ENCODE measurements at places on chromosomes 1 and 21.

DNA sequence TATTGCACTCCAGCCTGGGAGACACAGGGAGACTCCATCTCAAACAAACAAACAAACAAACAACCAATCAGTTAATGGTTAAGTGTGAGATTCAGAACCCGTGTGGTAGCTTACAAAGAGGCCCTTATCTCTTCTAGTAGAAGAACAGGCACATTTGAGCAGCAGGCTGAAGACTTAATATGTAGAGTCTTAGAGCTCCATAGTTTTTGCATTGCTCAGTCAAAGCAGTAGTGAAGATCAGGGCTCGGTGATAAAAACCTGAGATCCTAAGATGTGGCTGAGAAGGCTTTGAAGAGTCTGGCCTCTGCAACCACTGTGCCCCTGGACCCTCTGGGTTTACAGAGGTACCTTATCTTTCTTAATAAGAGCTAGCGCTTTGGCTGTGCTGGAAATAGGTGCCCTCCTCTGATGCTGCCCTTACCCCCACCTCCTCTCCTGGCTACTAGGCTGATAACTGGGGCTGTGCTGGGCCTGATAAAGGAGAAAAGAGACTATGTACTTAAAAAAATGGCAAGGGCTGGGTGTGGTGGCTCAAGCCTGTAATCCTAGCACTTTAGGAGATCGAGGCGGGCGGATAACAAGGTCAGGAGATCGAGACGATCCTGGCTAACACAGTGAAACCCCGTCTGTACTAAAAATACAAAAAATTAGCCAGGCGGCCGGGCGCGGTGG, 10.5 kb upstream of the UCK2 start:
- DNase-seq: no peak

- no peak for DNase-seq
Observed at GRCh38 chr1:42730988-42731387, 9.0 kb downstream of the CLDN19 start.

DNA sequence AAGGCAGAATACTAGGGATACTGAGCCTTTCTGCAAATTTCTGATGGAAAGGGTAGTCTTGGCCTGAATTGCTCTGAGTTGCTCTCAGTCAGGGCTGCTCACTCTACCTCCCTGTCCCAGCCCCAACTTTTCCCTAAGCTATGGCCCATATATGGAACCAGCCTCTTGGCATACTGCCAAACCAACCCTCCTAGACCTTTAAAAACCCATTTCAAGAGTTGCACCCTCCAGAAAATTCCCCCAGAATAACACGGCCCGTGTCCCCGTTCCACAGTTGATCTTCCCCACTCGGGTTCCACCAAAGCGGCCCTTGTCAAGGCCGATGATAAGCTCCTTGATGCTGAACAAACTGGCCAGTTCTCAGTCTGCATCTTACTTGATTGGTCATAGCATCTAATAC, 25.4 kb downstream of the SYT6 start:
- DNase-seq: no peak

GRCh38 chr1:29243871-29244200, 7.5 kb downstream of the PTPRU start:
- DNase-seq: no peak

DNA sequence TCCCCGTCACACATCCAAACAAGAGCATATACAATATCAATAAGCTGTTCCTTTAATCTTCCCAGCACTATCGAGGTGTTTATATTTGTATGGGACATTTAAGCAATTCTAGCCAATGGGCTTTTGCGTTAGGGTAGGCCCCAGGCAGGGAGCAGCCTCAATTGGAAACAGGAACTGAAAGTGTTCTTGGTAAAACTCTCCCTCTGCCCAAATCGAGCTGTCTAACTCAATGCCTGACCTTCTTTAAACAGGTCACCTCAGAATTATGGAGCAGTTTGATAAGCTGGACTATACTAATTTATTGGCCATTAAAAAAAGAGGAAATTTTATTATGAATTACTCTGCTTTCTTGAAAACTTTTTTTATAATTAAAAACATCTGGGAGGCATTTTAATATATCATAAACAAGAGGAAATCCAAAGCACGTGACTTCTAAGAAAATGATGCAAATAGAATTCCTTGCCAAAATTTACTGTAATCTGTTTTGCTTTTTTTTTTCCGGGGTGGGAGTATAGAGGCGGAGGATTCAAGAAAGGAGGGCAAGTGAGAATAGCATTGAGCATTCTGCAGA, 498.1 kb downstream of the LMO4 start:
- DNase-seq: no peak

GRCh38 chr1:43932786-43933385, 715 bp upstream of the ARTN start:
- DNase-seq: no peak

- DNase-seq: no peak
Observed at GRCh38 chr1:39613250-39613649, 26.2 kb downstream of the HEYL start.

GRCh38 chr1:182684116-182684828, at the start of gene RGS8:
Gene RGS8 (minus strand): TSS chr1:182684587. CDS start chr1:182669649, 14,938 bp downstream.
- no peak for DNase-seq

DNA sequence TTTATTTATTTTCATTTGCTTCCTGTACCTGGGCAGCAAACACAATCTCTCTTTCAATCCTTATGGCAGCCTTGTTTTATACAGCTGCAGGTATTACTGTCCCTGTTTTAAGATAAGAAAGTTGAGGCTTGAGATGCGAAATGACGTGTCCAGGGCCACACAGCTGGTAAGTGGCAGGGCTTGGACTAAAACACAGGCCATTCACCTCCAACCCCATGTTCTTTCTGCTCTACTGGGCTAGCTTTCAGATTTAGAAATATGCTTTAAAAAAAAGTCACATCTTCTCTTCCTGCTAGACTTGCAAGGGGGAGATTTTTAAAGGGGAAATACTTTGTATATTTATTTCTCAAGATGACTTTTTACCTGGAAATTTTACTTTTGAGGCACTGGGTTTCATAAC, 62.8 kb downstream of the CNST start:
- DNase-seq: no peak

DNA sequence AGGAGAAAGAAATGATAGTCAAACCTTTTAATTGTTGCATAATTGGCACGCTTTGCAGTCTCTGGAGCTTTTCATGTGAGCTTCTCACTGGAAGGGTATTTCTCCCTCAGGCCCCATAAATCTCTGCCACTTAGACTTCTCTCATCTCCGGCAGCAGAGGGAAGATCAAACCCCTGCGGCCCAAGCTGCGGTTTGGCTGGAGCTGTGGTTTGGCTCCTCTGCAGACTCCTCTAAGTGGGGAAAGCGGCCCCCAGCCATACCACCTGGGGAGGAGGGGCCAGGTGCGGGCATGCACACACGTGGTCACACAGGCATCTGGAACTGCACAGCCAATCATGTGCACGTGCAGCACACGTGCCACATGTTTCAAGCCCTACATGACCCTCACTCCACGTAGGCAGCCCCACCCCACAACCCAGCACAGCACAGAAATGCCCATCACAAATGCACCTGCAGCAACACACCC, 58.3 kb downstream of the UBE2T start:
- no peak for DNase-seq

DNA sequence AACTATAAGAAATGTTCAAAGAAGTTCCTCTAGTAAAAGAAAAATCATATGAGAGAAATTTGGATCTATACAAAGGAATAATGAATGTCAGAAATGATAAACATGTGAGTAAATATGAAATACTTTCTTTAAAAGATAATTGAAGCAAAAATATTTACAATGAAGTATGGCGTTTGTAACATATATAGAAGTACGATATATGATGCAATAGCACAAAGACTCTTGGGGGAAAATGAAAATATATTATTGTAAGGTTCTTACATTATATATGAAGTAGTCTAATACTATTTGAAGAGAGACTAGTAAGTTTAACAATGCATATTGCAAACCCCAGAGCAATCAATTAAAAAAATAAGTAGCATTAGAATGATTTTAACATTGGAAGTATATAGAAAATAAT, 20.3 kb upstream of the CCN1 start:
- DNase-seq: no peak

- DNase-seq: no peak
Observed at GRCh38 chr1:88891951-88892340, 579 bp upstream of the GTF2B start.

DNA sequence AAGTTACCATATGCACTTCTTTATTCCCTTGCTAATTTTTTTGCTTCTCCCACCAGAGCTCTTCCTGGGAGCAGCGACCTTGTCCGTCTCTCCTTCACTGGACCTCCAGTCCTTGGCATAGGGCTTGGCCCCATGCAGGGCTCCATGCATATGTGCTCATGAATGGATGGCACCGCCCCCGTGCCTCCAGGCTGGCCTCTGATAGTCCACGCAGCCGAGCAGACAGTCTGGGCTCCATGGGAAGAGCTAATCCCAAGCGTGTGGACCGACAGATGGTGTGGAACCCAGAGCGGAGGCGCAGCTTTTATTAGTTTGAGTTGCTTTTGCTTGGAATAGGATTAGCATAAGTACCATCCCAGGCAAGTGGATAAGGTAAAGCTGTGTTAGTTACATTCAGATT, 41.8 kb downstream of the CDCP2 start:
- DNase-seq: no peak

- peak; percentile 20 for DNase-seq
Observed at GRCh38 chr1:112849425-112850033, 106.5 kb downstream of the SLC16A1 start.

- no peak for DNase-seq
Observed at GRCh38 chr1:3785045-3785444, 11.3 kb downstream of the LRRC47 start.

- no peak for DNase-seq
Observed at GRCh38 chr1:167722152-167722869, 529 bp downstream of the MPZL1 start.

GRCh38 chr1:206693029-206693428, 8.3 kb downstream of the MAPKAPK2 start:
- DNase-seq: peak; percentile 21

GRCh38 chr1:41466146-41466545, 18.3 kb downstream of the EDN2 start:
- DNase-seq: no peak

DNA sequence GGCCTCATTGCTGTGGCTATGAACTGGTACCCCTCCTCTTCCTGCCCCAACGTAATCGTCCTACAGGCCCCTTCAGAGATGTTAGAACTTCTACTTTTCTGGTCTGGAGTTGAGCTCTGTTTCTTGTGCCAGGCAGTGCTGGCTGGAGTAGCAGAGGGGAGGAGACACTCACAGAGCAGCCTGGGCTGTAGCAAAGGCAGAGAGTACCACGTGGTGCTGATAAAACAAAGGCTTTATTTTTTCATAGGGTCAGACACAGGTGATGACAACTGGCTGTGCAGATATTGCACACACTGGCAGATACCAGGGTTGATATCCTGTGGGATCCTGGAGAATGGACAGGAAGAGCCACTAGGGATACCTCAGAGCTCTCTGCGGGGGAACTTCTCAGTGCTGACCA, 23.2 kb downstream of the CRCT1 start:
- DNase-seq: no peak

DNA sequence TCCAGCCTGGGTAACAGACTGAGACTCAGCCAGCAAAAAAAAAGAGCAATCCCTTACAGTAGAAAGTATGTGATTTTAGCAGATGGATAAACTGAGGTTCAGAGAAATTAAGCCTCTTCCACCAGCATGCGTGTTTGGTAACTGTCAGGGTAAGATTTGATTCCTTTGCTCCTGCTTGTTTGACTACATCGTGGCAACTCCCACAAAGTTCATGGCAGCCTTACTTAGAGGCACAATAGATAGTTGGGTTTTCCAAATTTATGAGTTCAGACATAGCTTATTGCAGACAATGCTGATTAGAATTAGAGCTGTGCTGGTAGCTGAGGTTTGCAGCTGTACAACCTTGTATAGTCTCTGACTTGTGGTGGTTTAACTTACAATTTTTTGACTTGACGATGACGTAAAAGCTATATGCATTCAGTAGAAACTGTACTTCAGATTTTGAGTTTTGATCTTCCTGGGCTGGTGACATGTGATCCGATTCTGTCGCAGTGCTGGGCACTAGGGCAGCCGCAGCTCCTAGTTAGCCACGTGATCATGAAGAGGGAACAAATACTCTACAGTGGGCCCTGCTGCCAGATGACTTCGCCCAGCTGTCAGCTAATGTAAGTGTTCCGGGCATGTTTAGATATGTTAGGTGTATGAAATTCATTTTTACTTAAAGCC, 167.8 kb downstream of the DHRS3 start:
- DNase-seq: no peak

DNA sequence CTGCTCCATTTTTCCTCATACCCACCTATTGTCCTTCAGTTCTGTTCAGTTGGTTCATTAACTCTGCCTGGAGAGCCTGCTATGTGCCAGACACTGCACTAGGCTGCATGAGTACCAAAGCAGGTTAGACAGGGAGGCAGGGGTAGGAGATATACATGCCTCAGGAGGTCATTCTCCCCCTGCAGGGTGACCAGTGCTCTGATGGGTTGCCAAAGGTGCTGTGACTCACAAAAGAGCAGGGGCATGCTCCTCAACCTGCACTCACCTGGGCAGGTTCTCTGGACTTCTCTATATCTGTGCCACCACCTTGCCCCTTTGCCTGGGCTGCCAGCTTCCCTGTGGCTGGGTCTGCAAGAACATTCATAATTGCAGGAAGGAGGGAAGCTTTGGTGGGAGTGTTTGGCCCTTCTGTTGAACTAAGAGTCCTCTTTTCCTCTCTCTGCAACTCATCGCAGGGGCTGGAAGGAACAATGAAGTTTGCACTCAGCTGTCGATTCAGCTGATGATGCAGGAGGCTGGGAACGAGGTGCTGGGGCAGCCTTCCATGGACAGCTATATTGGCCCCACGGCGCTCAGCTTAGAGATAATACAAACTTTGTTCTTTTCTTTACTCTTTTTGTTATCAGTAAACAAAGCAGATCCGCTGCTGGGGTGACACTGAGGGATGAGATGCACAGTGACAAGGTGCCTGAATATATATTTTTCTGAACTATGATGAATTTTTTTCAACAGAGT, 356.4 kb upstream of the PLXNA2 start:
- no peak for DNase-seq

GRCh38 chr1:112546076-112546475, 37.3 kb downstream of the WNT2B start:
- DNase-seq: no peak

GRCh38 chr1:76053021-76053420, 21.5 kb upstream of the ST6GALNAC3 start:
- no peak for DNase-seq

GRCh38 chr1:41484402-41485241, at the start of gene EDN2:
Gene EDN2 (minus strand): TSS chr1:41484683. CDS start chr1:41484601, 82 bp downstream.
- DNase-seq: no peak

DNA sequence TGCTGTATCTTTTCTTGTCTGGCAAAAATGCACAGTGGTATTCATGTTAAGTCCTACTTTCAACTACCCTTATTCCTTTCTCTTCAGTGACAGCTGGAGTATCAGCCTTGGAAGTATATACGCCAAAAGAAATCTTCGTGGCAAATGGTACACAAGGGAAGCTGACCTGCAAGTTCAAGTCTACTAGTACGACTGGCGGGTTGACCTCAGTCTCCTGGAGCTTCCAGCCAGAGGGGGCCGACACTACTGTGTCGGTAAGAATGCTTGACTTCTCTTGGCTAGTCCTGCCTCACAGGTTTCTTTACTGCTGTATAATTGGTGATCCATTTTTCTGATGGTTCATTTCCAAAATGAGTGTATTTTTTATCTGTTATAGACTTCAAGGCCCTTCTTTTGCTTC, 43.7 kb downstream of the MPZL1 start:
- no peak for DNase-seq

- no peak for DNase-seq
Observed at GRCh38 chr1:197465528-197466327, 197.7 kb downstream of the CRB1 start.

- DNase-seq: no peak
Observed at GRCh38 chr1:87642581-87643221, 314.0 kb downstream of the LMO4 start.

- no peak for DNase-seq
Observed at GRCh38 chr1:237411621-237412020, 369.6 kb downstream of the RYR2 start.

Measured in occipital lobe (tissue), 3 donors.